CD4-positive, alpha-beta T cell treated with Interleukin-1 beta for 1 hour (primary cell): ENCODE measurements at places on chromosomes 7 and 10.

GRCh38 chr7:158680754-158681153, 23.9 kb downstream of the NCAPG2 start:
- DNase-seq = no peak

DNA sequence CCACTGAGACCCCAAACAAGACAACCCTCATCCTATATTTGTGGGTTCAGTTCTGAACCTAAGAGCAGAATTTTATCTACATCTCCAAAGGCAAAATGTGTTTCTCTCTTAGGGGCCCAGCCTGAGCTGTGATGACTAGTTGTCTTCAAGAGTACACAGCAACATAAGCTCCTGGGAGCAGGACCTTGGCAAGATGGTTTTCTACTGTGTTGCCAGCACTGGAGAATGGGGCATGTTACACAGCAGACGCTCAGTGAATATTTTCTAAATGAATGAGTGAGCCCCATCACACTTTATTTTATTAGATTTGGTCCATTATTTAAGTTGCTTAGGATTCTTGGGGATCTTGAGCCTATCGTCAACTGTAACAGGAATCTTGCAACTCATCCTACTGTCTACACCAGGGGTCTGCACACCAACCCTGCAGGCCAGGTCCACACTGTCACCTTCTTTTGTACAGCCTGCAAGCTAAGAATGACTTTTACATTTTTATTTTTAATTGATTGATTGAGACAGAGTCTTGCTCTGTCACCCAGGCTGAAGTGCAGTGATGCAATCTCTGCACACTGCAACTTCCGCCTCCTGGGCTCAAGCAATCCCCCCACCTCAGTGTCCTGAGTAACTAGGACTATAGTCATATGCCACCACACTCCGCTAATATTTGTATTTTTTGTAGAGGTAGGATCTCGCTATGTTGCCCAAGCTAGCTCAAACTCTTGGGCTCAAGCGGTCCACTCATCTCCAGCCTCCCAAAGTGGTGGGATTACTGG, 347.1 kb downstream of the FGFR2 start:
- no peak for DNase-seq

GRCh38 chr10:60044242-60044641, 137.9 kb upstream of the CCDC6 start:
- DNase-seq = no peak

- no peak for DNase-seq
Observed at GRCh38 chr7:1999278-1999984, 233.3 kb downstream of the MAD1L1 start.

DNA sequence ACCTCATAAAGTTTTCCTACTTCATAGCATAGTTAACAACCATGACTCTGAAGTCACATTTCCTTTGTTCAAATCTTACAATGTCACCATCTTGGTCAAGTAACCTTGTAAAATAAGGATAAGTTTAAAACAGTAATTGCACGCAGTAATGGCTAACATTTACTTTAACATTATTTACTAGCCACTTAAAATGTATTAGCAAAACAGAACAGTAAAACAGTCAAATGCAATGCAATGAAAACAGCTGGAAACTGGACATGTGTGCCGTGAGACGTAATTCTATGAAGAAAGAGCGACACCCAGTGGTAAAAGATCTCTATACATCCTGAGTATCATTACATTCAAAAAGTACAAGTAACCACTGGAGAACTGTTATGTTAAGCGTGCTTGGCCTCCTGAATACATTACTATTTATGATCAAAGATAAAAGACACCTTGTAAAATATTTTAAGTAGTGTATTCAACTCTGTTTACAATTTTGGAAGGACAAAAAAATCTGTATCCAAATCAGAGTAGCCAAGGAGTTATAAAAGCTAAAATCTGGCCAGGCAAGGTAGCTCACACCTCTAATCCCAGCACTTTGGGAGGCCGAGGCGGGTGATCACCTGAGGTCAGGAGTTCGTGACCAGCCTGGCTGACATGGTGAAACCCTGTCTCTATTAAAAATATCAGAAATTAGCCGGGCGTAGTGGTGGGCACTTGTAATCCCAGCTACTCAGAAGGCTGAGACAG, 27.2 kb downstream of the ATE1 start:
- DNase-seq = peak; percentile 44

GRCh38 chr7:56007167-56007652, 42.8 kb downstream of the NIPSNAP2 start:
- no peak for DNase-seq

DNA sequence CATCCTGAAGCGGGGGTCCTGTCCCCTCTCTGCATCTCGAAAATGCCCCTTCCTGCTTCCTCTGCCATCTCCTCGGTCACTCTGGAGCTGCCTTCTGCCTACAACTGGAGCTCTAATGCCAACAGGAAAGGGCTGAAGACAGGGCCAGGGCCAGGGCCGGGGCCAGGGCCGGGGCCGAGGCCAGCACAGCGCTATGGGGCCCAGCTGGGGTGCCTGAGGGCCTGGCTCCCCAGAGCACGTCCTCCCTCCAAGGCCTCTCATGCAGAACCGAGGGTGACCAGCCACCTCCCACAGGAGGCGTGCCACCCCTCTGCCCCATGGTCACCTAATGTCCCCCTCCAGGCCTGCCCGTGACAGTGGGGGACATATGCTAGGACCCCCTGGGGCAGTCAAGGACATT, 155.7 kb downstream of the PRKAG2 start:
- no peak for DNase-seq

GRCh38 chr10:47278152-47278473, 21.9 kb upstream of the GDF10 start:
- no peak for DNase-seq

GRCh38 chr10:35503578-35503977, 101.6 kb upstream of the GJD4 start:
- no peak for DNase-seq

DNA sequence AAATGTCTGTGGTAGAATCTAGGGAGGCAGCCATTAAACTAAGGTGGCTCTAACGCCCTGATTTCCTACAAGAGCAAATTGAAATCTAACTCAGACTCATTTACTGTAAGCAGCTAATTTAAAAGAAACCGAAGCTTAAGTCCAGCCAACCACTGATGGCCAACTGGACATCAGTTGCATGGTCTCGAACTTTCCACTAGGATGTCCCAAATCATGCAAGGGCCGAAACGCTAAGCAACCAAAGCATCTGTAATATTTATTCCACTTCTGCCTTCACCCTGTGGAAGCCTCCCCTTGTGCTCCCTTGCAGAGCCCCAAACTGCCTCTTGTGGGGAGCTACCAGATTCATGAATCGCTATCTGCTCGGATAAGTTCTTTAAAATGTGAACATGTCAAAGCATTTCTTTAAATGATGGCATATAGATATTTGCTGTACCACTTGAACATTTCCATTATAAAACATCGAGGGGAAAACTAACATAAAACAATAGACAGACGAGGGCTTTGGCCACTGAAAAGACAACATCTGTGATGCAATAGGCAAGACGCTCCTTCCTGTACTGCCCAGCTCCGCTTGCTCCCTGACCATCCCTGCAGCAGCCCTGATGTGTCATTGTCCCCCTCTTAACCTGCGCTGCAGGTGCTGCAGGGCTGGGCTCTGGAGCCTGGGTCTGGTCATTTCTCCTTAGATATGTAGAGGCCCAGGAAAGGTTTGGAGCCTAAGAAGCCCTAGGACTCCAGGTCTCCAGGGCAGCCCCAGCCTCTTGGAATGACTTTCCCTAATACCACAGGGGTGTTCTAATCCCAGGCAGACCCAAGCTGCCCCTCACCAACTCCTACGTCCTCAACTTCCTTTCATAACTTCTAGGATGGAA, 2.9 kb upstream of the RBP3 start:
- no peak for DNase-seq

- DNase-seq = peak; percentile 63
Observed at GRCh38 chr10:109914966-109915365, 8.3 kb downstream of the XPNPEP1 start.

GRCh38 chr7:156036153-156036552, 223.9 kb upstream of the SHH start:
- no peak for DNase-seq

DNA sequence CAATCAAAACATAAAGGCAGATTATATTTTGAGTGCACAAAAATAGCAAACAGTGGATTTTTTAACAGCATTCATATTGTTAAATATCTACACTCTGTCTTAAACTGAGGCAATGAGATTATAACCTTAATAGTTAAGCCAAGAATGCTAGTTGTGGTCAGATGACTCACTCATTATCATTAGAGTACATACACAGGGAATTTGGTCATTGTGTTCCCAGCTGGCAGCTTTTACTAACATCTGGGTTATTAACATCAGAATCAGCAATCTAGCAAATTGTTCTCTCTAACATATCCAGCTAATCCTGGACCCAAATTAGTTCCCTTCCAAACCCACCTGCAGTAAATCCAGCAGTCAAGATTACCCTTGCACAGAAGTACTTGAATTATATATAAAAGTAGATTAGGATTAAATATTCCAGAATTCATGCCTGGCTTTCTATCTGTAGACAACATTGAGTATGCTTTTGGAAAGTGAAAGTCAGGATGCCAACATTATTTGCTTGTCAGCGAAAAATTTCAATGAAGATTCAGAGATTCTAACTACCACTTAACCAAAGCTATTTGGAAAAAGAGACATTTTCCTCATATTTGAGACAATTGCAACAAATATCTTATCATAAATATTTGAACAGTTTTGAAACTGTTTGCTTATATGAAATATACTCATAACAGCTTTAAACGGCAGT, 1035.6 kb upstream of the PHF14 start:
- no peak for DNase-seq

- DNase-seq = no peak
Observed at GRCh38 chr10:118551535-118552100, 43.8 kb downstream of the PRLHR start.

- DNase-seq = no peak
Observed at GRCh38 chr10:13518076-13518692, 10.6 kb downstream of the BEND7 start.

DNA sequence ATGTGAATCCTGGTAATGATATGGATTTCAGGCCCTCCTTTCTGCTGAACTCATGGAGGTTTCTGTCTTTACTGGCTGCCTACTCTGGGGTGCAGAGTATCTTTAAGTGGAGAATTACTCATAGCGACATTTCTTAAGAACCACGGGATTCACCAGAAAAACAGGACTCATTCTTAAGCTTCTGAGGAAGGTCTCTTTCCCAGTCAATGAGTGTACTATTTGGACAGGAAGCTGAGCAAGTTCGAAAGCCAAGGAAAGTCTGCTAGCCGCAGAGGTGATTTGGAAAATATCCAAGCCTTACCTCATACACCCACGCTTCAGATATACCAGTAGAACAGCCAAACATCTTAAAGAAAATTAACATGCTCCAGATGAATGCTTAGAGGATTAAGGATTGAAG, 377.6 kb upstream of the MYO3A start:
- DNase-seq = no peak
